ENCODE measurements at places on chromosomes 1 and 21.

DNA sequence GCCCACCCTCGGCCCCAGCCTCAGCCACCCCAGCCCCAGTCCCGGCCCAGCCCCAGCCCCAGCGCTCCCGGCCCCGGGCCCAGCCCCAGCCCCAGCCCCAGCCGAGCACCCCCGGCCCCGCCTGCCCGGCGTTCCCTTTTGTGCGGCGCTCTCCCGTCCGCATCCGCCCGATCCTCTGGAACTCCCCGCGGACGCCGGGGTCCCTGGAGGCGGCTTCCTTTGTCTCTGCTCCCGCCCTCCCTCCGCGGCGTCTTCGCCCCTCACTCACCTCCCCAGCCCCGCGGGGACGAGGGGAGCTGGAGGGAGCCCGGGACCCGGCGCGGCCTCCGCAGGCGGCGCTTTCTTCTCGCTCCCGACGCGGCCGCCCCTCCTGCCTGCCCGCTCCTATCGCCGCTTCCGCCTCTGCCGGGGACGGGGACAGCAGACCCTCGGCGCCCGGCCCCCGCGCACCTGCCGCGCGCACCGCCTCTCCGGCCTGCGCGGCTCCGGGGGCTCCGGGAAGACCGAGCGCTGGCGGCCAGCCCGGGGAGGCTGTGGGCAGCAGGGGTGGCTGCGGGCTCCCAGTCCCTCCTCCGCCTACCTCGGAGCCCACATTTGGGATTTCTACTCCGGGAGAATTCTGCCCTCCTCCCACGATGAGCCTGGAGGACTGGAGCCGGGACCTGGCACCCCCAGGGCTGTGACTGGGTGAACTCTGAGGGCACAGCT lies 14.0 kb downstream of the AGRN start:
- no peak for DNase-seq

DNA sequence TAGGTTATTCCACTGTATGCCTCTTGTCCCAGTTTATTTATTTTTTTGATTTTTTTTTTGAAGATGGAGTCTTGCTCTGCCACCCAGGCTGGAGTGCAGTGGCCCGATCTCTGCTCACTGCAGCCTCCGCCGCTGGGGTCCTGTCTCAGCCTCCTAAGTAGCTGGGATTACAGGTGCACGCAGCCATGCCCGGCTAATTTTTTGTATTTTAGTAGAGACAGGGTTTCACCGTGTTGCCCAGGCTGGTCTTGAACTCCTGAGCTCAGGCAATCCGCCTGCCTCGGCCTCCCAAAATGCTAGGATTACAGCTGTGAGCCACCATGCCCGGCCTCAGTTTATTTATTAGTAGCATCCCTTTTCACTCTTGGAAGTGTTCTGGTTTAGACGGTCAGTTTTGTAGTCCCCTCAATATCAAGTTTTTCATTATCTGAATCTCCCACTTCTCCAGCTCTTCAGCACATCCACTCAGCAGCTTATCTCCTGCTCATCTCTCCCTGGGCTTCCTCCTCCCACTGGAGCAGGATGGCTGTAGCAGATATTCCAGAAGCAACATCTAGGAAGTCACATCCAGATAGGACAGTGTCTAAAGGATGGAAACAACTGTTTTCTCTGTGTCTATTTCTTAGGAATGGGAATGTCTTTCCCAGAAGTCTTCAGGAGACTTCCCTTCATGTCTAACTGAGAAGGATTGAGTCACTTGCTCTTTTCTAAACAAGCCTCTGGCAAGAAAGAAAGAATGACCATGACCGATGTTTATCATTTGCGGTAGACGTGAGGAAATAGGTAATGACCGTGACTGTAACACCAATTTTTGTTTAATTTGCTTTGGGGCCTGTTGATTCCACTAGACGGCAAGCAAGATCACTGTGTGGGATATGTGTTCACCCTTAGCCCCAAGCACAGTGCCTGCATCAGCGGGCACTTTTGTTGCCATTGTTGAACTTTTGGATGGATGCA lies 14.4 kb downstream of the CCDC190 start:
- peak; percentile 85 for DNase-seq

DNA sequence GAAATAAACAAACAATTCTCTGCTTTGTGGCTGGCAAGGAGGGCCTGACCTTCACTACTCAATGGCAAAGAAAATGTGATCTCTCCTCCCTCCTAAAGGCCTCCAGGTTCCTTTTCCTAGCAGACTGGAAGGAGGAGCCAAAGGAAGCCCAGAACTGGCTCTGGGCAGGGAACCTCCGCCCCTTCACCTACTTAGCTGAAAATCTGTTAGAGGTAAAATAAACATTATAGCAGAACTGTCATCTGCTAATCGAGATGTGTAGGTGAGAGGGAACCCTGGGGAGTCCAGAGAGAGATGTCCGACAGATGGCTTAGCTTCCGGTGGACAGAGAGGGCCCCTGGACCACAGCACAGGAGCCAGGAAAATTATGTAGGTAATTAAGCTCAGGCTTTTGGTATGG lies 75.2 kb upstream of the KCNA3 start:
- no peak for DNase-seq

DNA sequence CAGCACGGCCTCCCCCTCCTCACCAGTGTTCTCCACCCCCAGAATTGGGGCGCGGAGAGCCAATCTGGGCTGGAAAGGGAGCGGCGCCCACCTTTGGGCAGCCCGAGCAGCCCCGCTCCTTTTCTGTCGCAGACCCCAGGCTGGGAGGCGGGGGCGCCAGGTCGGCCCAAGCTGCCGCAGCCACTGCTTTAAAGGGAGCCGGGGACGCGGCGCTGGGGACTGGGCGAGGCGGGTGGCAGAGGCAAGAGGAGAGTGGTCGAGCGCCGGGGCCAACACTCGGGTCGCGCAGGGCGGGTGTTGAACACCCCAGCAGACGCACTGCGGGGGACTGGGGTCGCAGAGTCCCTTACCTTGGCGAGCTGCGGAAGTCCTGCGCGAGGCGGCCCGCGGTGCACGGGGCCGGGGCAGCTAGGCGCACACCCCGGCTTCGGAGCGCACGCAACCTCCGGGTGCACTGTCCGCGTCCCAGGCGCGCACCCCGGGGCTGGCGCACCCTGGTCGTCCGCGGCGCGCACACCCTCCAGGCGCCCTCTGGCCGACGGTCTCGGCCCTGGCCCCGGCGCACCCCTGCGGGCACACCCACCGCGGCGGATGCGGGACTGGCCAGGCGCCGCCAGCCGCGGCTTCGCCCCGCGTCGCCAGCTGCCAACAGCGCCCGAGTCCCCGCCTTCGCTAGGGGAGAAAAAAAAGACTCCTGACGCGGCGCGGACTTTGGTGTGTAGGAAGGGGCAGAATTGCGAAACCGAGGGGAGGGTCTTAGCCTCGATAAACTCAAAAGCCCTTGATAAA lies at the start of gene KANK4:
Gene KANK4 (minus strand): TSS at position 679 of the 789 bp plus-strand sequence. CDS start 37,870 bp downstream, outside the sequence.
- no peak for DNase-seq

- peak; percentile 47 for DNase-seq
Measured at GRCh38 chr1:20633190-20634064, at the start of gene PINK1. Gene PINK1, plus strand, starts transcription at chr1:20633458. Its CDS starts 91 bp downstream, at chr1:20633549.

DNA sequence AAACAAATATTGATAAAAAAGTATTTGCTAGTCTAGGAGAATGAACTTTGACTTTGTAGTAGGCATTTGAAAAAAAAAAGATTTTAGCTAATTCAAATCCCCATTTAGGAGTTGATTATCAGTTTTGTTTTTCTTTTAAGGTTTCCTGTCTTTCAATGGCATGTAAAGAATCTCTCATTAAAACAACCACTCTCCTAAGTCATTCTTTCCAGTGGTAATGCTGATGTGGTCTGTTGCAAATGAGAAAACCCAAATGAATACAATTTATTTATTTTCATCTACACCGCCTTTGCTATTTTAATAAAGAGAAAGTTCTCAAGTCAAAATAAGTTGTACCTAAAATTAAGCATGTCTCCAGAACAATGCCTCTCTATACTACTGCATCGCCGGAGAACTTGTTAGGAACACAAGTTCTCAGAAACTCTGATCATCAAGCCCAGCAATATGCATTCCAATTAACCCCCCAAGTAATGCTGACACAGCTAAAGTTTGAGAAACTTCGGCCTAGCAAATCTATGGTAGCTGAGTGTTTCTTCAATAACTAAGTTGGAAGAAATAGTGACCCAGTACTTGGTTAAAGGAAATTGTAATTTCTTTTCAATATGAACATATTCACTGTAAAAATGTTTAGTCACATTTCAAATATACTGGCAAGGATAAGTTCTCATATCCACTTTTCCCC lies 255.1 kb downstream of the PTPRC start:
- no peak for DNase-seq

DNA sequence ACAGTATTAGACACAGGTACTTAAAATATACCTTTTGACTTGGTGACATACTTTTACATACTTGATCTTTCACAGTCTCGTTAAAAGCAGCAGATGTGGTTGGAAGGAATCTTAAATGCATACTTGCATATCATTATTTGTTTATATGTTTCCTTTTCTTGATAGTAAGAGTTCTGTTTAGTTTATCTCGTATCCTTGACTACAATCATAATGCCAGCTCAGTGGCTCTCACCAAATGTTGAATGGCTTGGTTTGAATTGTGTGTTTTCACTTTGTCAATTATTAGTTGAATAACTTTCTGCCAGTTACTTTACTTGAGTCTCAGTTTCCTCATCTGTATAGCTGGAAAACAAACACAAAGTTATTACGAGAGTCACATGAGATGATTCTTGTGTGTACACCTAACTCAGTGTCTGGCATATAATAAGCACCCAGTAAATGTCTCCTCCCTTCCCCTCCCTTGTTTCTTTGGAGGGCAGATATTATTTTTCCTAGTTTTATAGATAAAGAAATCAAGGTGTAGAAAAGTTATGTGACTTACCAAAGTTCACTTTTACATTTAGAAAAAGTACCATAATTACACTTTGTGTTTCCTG lies 131.6 kb upstream of the IVNS1ABP start:
- DNase-seq, result no peak

DNA sequence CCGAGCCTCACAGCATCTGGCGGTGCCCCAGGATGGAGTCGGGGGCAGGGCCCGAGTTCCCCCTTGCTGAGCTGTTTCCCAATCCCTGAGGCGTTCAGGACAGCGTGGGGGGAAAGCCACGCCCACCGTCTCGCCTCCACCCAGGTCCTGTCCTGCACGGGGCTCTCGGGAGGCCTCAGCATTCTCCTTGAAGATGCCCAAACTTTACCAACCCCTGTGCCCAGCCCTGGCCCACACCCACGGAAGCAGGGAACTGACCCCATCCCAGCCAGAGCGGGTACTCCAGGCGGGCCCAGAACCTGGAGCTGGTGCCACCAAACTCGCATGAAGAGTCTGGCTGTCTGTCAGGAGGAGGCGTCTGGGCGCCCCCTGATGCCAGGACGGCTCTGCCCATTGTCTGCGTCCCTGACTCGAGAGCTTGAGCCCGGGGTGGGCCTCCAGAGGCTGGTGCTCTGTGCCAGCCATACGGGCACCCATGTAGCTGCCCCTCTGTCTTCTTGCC lies 35.3 kb upstream of the POFUT2 start:
- DNase-seq, result peak; percentile 77

DNA sequence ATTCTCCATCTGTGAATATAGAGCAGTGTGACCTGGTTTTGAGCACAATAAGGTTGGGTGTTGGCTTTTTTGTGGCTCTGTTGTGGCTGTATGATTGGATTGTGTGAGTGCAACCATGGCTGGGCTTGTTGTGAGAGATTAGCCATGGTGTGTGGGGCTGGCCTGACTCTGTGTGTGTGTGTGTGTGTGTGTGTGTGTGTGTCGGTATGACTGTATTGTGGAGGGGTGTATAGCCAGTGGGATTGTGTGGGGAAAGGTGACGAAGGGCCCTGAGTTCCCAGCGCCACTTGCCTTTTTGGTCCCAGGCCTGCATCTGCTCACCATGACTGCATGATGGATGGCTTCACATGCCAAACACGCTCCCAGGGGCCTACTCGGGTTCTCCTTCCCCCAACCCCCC lies 5.9 kb upstream of the SLC6A9 start:
- no peak for DNase-seq

GRCh38 chr1:1250786-1251284 lies 4.3 kb upstream of the C1QTNF12 start:
- no peak for DNase-seq

DNA sequence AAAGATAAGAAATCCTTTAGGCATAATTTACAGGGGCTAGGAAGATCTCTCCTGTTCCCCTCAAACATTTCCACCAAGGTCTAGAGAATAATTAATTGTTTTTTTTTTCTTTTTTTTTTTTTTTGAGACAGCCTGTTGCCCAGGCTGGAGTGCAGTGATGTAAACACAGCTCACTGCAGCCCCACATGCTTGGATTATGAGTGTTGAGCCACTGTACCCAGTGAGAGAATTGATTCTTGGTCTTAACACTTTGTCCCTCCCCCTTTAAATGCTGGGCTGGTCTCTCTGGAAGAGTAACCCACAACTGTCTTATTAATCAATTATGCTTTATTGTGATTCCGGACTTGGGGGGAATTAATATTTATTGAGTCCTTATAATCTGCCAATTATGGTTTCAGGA lies 33.4 kb downstream of the ATF3 start:
- peak; percentile 25 for DNase-seq

DNA sequence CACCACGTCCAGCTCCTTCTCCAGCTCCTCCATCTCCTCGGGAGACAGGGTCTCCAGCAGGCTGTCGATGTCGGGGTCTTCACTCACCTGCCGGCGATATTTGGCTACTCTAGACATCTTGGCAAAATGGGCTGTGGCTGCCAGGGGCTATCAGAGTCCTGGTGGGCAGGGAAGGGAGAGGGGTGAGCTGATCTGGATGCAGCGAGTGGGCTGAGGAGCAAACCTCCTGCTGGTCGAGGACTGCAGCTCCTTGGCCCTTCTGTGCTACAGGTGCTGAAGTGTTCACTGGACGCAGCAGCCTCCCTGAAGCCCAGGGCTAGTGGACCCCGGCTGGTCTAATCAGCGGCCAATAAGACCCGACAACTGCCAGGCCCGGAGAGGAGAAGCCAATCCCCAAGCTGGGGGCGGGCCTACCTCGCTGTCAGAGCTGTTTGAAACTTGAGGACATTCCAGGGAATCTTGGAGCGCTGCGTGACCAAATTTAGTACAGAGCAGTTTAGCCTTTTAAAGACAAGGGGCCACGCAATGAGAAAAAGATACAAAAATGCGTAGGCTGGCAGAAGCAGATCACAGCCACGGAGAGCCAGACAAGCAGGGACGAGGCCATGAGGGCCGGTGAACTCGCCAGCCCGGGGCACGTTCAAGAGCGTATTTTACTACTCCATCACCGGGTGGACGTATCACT lies at the start of gene LMOD1:
Gene LMOD1 (minus strand): TSS at position 325 of the 685 bp plus-strand sequence. CDS start 208 bp downstream, at position 117.
- peak; percentile 87 for DNase-seq

- DNase-seq, result no peak
Measured at GRCh38 chr1:85484264-85484663, 19.3 kb upstream of the DDAH1 start.
